ENCODE measurements at places on chromosomes 2 and 18.

GRCh38 chr2:60413069-60413813 lies 140.2 kb downstream of the BCL11A start:
- DNase-seq = no peak

- DNase-seq = peak; percentile 81
Observed at GRCh38 chr2:74497777-74498499, 1.5 kb downstream of the LBX2 start.

DNA sequence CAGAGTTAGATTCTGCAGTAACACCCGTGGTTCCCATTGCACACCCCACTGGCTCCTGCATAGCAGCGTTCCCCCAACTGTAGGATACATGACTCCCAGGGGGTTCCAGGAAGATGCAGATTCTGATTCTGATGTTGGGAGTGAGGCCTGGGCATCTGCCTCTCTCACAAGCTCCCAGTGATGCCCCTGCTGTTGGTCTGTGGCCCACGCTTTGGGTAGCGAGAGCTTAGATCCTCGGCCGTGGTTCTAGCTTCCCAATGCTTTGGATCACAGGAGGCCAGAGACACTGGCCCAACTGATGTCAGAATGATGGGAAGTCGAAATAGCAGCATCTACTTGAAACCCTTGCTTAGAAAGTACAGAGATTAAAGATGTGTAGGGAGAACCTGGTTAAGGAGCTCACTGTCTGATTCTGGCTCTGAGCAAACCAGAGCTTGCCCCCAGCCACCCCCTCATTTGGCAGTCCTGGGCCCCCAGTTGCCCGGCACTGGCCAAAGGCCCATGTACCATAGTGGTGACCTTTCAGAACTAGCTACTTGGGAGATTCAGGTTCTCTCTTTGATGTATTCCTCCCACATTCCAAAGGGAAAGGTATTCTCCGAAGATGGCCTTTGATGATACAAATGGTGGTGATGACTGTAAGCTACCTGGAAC lies 197.5 kb downstream of the FAM210A start:
- no peak for DNase-seq

- DNase-seq = no peak
Observed at GRCh38 chr2:241763551-241764274, 12.9 kb upstream of the GAL3ST2 start.

- peak; percentile 52 for DNase-seq
Observed at GRCh38 chr18:58095222-58095621, 51.2 kb downstream of the NEDD4L start.

- no peak for DNase-seq
Observed at GRCh38 chr2:231696004-231696367, 12.3 kb upstream of the PTMA start.

- DNase-seq = no peak
Observed at GRCh38 chr2:58686776-58687175, 445.7 kb upstream of the FANCL start.

DNA sequence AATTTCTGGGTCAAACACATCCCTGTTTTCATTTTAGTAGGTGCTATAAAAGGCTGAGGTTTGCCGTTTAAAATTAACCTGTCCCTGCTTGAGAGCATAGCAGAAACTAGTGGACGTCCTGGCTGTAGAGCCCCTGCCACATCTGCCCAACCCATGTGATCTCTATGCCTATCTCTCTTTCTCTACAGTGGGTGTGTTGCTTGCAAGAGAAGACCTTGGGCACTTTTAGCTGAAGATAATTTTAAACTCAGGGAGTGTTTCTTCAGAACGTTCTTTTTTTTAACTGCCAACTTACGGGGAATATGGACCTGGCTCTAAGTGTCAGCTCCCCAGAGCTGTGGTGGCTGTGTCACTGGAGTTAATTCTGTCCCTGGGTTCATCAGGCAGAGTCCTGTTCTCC lies 100.6 kb downstream of the NRP2 start:
- no peak for DNase-seq

- no peak for DNase-seq
Observed at GRCh38 chr2:152183401-152184073, 8.0 kb upstream of the STAM2 start.

GRCh38 chr2:222297600-222297935 lies 1.2 kb downstream of the PAX3 start:
- peak; percentile 62 for DNase-seq

DNA sequence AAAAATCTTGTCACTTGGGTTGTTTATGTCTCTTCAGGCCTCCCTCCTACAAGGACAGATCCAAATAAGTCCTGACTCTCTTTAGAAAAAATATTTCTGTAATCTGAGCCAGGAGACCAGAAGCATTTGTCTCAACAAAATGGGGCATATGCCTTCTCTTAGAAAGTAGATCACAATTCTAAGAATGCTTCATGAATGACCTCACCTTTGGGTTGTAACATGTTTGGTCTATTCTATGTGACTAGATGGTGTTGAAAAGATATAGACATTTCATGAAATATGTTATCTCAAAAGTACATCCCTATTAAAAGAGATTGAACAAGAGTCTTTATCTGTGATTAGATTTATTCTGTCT lies 159.0 kb upstream of the SETBP1 start:
- no peak for DNase-seq

- peak; percentile 95 for DNase-seq
Observed at GRCh38 chr2:1707771-1708418, 36.4 kb downstream of the PXDN start.

GRCh38 chr2:137980459-137980858 lies 16.2 kb downstream of the HNMT start:
- no peak for DNase-seq

DNA sequence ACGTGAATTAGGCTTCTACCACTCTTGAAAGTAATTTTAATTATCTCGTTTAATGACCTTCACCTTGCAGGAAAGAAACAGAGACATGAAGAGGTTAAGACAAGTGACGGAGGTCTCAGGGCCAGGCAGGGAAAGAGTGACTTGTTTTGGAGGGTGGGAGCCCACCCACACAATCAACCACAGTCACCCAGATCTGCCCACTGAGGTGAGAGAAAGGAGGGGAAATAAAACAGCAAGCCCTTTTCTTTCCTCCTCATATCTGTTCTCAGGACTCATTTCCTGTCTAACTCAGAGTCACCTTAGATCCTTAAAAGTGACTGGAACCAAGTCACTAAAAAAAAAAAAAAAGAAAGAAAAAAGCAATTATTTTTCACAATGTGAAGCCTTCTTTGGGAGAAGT lies 26.8 kb downstream of the ATP8B1 start:
- DNase-seq = no peak

DNA sequence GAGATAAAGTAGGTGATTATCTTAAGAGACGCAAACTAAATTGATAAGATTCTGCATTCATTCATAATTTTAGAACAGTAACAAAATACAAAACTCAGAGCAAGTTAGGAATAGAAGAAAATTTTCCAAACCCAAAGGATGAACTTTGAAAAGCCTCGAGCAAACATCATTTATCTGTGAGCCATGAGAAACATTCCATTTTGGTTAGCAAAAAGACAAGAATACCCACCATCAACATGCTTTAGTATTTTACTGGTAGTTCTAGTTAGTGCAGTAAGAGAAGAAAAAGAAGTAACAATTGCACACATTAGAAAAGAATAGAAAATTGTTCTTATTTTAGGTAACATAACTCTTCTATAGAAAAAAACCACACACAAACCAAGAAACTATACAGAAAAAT lies 291.3 kb upstream of the TCF4 start:
- DNase-seq = no peak

DNA sequence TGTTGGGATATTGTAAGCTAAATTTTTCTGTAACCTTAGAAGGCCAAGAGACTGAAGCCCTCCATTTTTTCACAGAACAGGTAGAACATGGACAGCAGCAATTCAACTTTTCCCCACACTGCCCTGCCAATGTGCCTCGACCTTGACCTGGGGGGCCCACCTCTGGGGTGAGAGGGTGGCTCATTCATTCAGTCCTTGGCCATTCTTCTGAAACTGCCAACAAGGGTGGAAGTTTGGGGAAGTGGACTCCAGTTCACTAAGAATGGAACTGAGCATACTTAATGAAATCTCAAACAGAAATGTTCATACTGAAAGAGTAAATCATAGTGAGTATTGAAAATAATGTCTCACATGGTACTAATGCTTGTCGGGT lies 1.1 kb downstream of the EEF1B2 start:
- DNase-seq = no peak

- no peak for DNase-seq
Observed at GRCh38 chr2:62964050-62964449, 86.6 kb upstream of the OTX1 start.

- no peak for DNase-seq
Observed at GRCh38 chr18:59876310-59876626, 23.5 kb upstream of the PMAIP1 start.

DNA sequence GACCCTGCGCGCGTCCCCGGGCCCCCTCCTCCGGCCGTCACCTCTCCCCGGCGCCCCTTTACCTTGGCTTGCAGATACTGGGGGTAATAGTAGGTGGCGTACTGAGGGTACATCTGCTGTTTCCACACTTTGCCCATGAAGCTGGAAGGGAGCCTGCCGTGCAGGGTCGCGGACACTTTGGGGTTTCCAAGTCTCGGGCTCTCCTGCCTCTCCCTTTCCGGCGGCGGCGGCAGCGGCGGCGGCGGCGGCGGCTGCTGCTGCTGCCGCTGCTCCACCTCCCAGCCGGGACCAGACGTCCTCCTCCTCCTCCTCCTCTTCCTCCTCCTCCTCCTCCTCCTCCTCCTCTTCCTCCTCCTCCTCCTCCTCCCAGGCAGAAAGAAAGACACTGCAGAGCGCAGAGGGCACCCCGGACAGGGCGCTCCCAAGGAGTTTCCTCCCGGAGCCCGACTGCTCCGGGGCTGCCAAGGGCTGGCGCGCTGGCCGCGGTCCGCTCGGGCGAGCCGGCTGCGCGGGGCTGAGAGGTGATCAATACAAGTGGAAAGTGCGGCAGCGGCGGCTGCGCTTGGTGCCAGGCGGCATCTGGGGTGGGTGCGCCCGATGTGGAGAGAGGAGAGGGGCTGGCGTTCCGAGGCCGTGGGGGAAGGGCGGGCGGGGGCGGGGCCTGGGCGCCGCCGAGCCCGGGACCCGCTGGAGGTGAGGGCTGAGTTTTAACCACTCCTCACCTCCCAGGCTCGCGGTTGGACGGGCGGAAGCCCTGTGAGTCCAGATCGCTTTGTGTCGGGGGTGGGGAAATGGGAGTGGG lies at the start of gene RBMS1:
Gene RBMS1 (minus strand): TSS at position 581 of the 802 bp plus-strand sequence. CDS start 444 bp downstream, at position 137.
- DNase-seq = peak; percentile 83

GRCh38 chr2:118667964-118668363 lies 179.5 kb downstream of the EN1 start:
- no peak for DNase-seq

Data from ELF-1 (cell line).